ENCODE measurements at places on chromosomes 6 and 20. TPM values are rescaled to one million over a fixed set of nuclear protein-coding genes. Genes with fewer than 3 reads are reported as not detected.
A peak's percentile ranks its signal among the peaks of the same experiment; 100 is the strongest.

DNA sequence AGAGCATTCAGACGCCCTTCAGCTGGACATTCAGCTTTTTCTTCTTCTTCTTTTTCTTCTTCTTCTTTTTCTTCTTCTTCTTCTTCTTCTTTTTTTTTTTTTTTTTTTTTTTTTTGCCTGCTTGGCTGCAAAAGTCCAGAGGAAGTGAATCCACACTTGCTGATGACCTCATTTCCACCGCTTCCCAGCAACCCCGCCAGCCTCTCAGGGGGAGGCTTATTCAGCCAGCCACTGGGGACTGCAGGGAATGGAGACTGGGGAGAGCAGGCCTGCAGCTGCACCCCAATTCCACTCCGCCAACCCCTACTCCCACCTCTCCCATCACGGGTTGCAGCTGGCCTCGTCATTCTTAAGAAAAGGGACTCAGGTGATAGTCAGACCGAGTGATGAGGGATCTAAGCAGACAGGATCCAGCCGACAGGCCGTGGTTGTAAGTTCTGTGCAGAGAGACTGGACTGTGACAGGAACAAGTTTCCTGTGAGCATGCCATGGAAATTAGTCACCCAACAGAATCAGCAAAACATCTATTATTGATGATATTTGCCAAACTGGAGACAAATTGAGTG, 59.0 kb upstream of the QKI start:
- DNase-seq: no peak

- no peak for DNase-seq
These were observed 2.5 kb upstream of the NAA20 start for GRCh38 chr20:20014659-20015058.

DNA sequence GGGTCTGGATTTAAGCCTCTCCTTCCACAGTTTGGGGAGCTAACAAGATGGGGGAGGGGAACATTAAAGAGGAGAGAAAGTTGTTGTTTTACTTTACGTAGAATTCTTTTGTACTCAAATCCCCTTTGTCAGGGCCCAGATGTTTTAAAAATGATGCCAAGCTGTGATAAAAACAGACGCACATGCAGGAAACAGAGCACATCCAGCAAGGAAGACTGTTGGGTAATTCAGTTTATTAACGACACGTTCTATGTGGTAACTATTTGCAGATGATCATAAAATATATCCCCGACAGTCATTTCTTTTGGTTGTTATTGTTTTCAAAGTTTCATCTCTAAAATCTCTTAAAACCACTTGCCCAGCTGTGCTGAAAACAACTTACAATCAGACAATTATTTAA, 307.0 kb upstream of the PRDM1 start:
- DNase-seq: no peak

DNPH1 gene
- polyA plus RNA-seq: 104 TPM

ANGPT4 gene
- polyA plus RNA-seq: 0.26 TPM

- DNase-seq: no peak
These were observed 365.2 kb upstream of the POU3F2 start for GRCh38 chr6:98469141-98469540.

- no peak for DNase-seq
These were observed 406.3 kb upstream of the RGS17 start for GRCh38 chr6:153537422-153537821.

- no peak for DNase-seq
These were observed 25.2 kb downstream of the TBX18 start for GRCh38 chr6:84738996-84739865.

DNA sequence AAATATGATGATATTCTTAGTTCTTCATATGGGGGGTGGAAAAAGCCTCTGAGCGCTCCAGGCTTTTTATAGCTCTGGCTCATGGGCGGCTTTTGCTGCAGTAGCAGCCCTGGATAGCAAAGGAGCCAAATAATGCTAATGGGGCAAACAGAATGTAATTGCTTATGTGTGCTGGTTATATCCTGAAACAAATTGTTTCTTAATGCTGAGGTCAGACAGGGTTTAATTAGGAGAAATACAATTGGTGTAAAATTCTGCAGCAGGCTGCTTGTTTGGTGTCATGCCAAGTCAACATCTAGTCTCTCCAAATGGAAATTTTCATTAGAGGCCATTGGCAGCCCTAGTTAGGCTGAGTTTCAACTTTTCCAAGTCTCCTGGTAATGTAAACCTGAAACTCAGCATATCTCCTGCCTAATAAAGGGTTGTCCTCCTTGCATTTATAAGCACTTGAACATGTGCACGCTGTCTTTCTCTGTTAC, 530.1 kb upstream of the NOX3 start:
- DNase-seq: no peak

- no peak for DNase-seq
These were observed 139.5 kb upstream of the MYLIP start for GRCh38 chr6:15989397-15989796.

PSORS1C1 gene
- polyA plus RNA-seq: 0.29 TPM

RIPOR3 gene
- 6.5 TPM for polyA plus RNA-seq

DNA sequence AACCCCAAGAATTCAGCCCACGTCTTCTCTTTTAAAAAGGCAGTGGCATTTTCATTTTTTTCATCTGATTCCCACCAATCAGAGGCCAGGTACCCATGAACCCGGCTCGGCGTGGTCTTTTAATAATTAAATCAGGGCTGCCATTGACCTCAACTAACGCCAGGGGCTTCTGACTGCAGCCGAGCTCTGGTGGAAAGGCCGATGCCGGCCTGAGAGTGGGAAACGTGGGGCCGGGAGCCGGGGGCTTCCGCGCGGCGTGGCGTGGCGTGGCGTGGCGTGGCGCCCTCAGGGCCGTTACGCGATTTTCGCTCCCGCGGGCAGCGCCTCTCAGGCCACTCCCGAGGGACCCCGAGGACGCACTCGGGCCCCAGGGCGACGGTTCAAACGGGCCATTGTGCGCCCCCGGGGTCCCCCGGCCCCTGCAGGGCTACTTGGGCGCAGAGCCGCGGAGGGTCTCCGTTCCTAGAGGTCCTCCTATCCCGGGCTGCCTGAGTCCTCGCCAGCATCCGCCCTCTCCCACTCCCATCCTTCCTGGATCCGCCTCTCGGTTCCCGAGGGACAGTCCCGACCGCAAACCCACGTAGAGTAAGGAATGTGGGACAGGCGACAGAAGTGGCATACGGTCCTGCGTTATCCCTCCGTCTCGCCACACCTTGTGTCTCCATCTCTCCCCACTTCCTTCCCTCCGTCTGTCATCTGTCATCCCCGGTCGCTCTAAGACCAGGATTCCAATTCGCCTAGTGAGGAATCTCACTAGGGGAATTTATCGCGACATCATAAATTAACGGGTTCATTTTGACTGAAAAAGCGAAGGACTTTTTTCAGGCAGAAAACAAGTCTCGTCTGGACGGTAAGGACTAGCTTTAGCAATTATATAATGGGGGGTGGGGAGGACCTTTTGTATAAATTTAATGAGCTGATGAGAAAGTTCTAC, 876 bp upstream of the TBPL1 start:
- DNase-seq: peak; percentile 44

- DNase-seq: no peak
These were observed 33.4 kb upstream of the MAS1L start for GRCh38 chr6:29521006-29521680.

PDE7B gene
- 9.5 TPM for polyA plus RNA-seq

EXOC2 gene
- 22.3 TPM for polyA plus RNA-seq

Measured in right renal pelvis (tissue), 4 donors.